ENCODE measurements at places on chromosomes 16 and 17. TPM values are rescaled to one million over a fixed set of nuclear protein-coding genes. Genes with fewer than 3 reads are reported as not detected.
A peak's percentile ranks its signal among the peaks of the same experiment; 100 is the strongest.

Gene ZNF19
- 2.2 TPM for total RNA-seq

Gene AANAT
- not detected for total RNA-seq

Gene TNK1
- total RNA-seq, result 10.1 TPM

GRCh38 chr16:84323606-84324005 is 28.9 kb downstream of the WFDC1 start:
- H3K27me3 ChIP-seq, result no peaks in the 10 kb centered on the region
- H3K36me3 ChIP-seq, result no peaks in the 10 kb centered on the region
- no peak overlapping the region for H3K4me3 ChIP-seq
- DNase-seq, result no peak

DNA sequence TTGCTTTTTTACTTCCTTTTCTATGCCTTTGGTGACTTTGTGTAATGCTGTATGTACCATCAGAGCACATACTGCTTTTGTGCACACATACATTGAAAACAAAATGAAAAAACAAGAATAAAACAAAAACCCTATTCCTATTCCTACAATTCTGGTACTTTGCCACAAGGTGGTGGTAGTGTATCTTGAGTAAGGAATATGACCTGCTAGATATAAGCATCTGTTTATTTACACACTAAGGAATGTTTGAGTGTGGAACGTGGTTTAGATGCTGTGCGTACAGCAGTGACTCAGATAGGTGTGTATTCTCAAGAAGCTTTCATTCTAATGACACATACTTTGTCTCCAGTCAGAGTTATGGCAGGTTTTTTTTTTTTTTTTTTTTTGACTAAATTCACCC is 606.2 kb downstream of the WWOX start:
- no peak overlapping the region for H3K4me3 ChIP-seq
- DNase-seq, result no peak
- H3K27me3 ChIP-seq, result no peaks in the 10 kb centered on the region
- H3K27ac ChIP-seq, result no peak overlapping the region
- H3K4me1 ChIP-seq, result no peaks in the 10 kb centered on the region
- no peaks in the 10 kb centered on the region for H3K36me3 ChIP-seq

DNA sequence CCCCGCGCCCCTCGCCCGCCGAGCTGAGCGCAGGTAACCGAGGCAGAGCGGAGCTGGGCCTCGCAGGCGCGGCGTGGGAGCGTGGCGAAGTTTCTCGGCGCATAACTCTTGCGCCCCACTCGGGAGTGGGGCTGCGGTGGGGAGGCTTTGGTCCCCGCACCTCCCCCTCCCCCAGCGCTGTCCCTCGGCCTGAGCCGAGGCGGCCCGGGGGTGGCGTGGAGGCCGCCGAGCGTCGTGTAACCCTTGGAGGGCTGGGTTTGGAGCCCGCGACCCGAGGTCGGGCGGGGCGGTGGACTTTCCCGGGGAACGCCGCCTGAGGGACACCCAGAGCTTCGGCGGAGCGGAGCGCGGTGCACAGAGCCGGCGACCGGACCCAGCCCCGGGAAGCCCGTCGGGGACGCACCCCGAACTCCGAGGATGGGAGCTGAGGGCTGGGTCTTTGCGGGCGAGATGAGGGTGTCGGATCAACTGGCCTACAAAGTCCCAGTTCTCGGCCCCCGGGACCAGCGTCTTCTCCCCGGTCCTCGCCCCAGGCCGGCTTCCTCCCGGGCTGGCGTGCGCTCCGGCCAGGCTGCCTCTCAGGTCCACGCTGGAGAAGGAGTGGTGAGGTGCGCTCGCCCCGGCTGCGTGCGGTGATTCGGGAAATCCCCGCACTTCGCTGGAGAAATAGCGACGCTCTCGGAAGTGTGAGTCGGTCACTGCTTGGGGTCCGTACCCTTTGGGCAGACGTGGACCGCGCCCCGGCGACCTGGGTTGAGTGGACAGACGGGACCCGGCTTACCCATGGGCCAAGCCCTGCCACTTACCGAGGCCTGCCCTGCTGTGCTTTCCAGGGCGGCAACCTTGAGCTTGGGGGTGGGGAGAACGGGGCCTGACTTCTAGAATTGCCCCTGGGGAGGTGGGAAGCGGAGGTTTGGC is 168.4 kb downstream of the RAB11FIP4 start:
- H3K27me3 ChIP-seq, result no peaks in the 10 kb centered on the region
- H3K36me3 ChIP-seq, result no peaks in the 10 kb centered on the region
- peak overlapping the region; percentile 72 for H3K4me3 ChIP-seq
- peaks cover 43% of the 10 kb centered on the region for H3K4me1 ChIP-seq

DNA sequence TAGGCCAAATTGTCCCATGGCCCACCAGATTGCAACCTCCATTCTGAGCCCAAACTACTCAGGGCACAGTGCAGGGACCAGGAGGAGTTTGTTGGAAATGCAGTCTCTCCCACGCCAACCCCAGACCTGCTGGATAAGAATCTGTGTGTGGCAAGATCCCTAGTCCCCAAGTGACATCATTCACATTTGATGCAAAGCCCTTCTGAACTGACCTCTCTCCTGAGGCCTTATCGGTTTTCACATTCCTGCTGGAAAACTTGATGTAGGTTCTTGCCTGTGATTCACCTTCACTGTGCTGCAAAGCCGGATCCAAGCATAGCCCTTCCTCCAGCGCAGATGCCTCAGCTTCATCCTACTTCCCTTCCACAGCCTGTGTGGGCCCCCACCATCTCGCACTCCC is 6.6 kb upstream of the SHCBP1 start:
- no peak overlapping the region for H3K4me3 ChIP-seq
- H3K27me3 ChIP-seq, result no peaks in the 10 kb centered on the region
- no peak for DNase-seq
- no peaks in the 10 kb centered on the region for H3K4me1 ChIP-seq
- H3K36me3 ChIP-seq, result no peaks in the 10 kb centered on the region

- DNase-seq, result no peak
- no peak overlapping the region for H3K27ac ChIP-seq
- H3K4me3 ChIP-seq, result no peak overlapping the region
- no peaks in the 10 kb centered on the region for H3K36me3 ChIP-seq
These were observed 49.0 kb upstream of the ENPP7 start for GRCh38 chr17:79681628-79682261.

- no peak overlapping the region for H3K27ac ChIP-seq
- no peak for DNase-seq
- H3K4me1 ChIP-seq, result peaks cover 21% of the 10 kb centered on the region
- no peak overlapping the region for H3K4me3 ChIP-seq
- H3K36me3 ChIP-seq, result no peaks in the 10 kb centered on the region
These were observed 4.8 kb downstream of the ARRB2 start for GRCh38 chr17:4715063-4715744.

DNA sequence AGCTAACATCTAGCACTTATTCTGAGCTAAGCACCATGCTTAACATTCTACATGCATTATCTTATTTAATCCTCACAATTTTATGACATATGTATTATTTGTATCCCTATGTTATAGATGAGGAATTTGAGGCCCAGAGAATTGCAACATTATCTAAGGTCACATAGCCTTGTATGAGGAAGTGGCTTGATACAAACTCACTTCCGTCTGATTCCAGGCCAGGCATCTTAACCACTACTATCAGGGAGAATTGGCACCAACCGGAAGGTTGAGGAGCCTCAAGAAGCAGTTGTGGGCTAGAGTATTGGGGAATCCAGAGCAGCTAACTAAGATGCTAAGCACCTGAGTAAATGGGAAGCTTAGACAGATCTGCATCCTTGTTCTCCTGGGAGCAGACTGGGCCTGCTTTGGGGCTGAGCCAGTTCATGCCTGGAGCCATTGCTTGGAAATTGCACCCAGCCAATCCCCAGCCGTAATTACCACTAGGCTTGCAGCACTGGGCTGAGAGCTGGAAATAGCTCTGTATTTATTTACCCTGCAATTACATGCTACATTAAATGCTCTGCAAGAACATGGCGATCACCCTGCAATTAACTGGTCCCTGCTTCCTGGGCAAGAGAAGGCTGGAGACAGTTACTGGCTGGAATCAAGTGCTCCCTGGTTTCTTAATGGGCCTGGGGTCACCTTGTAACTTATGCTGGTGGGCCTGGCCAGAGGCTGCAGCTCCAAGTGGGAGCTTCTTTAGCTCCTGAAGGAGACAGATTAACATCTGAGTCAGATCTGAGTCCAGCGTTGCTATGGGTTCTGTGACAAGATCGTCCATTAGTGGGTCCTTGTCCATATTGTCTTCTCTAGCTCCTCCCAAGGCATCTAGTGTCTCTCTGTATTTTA is 273.1 kb upstream of the CCL2 start:
- no peak overlapping the region for H3K27ac ChIP-seq
- H3K27me3 ChIP-seq, result no peaks in the 10 kb centered on the region
- H3K4me1 ChIP-seq, result peaks cover 5% of the 10 kb centered on the region
- no peaks in the 10 kb centered on the region for H3K36me3 ChIP-seq

GRCh38 chr16:83143788-83144187 is 517.0 kb downstream of the CDH13 start:
- no peak overlapping the region for H3K4me3 ChIP-seq
- no peak for DNase-seq
- H3K4me1 ChIP-seq, result no peaks in the 10 kb centered on the region
- H3K36me3 ChIP-seq, result no peaks in the 10 kb centered on the region
- H3K27ac ChIP-seq, result no peak overlapping the region

DNA sequence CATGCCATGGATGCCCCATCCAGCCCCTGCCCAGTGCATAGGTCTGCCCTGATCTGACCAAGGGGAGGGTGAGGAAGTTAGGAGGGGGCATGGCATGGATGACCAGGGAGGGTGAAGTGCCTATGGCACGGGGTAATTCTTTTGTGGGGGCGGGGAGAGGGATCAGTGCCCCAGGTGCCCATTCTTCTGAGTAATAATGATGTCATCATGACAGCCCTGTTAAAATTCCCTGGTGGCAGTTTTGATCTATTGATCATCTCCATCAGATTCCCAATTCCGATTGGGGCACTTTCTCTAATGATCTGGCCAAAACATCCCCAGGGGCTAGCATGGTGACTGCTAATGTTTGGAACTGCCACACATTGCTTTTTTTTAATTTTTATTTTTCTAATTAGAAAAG is 392.2 kb downstream of the UTP18 start:
- no peak overlapping the region for H3K27ac ChIP-seq
- no peak for DNase-seq
- H3K4me1 ChIP-seq, result no peaks in the 10 kb centered on the region
- no peak overlapping the region for H3K4me3 ChIP-seq

DNA sequence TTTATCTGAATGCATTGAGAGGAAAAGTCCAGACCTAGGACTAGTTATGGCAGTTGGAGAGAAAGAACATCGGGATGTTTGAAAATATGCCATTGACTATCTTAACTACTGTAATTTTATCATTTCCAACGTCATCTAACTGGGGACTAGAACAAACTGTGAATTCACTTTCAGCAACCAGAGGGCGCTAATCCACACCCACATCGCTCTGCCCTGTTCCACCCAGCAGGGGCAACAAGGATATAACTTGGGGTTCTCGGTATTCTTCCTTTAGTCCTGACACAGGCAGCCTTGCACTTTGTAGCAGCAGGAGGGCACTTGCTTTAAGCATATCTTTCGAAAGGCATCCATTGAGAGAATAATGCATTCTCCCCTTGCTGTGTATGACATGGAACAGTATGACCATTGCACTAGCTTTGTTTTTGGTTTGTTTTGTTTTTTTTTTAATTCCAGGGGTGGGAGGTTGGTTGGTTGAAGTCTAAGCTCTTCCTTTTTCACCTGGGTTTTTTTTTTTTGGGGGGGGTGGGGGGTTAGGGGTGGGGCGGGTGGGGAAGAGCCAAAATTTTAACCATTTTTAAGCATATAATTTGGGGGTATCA is 31.5 kb downstream of the SIAH1 start:
- peaks cover 29% of the 10 kb centered on the region for H3K36me3 ChIP-seq
- H3K4me3 ChIP-seq, result no peak overlapping the region
- H3K4me1 ChIP-seq, result no peaks in the 10 kb centered on the region
- no peaks in the 10 kb centered on the region for H3K27me3 ChIP-seq
- no peak for DNase-seq
